Aorta (tissue), 5 donors: ENCODE measurements at places on chromosomes 1 and 21. TPM values are rescaled to one million over a fixed set of nuclear protein-coding genes. Genes with fewer than 3 reads are reported as not detected.

DNA sequence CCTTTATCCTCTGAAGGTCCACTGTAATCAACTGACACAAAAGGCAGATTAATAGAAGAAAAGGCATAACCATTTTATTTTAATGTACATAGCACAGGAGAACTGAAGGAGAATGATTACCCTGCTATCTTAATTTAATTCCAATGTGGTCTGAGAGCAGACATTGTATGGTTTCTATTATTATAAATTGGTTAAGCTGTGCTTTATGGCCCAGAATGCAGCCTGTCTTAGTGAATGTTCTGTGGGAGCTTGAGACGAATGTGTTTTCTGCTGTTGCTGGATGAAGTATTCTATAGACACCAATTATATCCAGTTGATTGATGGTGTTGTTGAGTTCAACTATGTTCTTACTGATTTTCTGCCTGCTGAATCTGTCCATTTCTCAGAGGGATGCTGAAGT lies 25.0 kb upstream of the SLC2A1 start:
- DNase-seq: no peak
- H3K36me3 ChIP-seq: no peaks in the 10 kb centered on the region

DNA sequence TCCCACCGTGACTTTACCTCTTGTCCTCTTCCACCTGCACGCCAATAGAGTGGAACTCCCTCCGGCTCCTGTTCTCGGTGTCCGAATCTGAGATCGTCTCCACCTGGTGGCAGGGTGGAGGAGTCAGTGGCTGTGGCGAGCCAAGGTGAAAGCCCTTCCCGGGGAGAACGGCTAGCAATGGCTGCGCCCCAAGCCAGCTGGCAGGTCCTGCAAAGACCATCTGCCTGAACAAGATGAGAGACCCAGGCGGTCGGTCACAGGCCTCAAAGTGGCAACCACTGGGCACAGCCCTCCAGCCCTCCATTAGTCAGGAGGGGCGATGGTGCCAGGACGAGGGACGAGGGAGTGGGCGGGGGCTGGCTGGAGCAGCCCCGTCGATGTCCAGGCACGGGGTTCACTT lies 25.4 kb upstream of the SMIM12 start:
- DNase-seq: no peak
- H3K4me1 ChIP-seq: no peaks in the 10 kb centered on the region
- H3K27ac ChIP-seq: no peak overlapping the region

TMEM52 gene
- not detected for total RNA-seq

DNA sequence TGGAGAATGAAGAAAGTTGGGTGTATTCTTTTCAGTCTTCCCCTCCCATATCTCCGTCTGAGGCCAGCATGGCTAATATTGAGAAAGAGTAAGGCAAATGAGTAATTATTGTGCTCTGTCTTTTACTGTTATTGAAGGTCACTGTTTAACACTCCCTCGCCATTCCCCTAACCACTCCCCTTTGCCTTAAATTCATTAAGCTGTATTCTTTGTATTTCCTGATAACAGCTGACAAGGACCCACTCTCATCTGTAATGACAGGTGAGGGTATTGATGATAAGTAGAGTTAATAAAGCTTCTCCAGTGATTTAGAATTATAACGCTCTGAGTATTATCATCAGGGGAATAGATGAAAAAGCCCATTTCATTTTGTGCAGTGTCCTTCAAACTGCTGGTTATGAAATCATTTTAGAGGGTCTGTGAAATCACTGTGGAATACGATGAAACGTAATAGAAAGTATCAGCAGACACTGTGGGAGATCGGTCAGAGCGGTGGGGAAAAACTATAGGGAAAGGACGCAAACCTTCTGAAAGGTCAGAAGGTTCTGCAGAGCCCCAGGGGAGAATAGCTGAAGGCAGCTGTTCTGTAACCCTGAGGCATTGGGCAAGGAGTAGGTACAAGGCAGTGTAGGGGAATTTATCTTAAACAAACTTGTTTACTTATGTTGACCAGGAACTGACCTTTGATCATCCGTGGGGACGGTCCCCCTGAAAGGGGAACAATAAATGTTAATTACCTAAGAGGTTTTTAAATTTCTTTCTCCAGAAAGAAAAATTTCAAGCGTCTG lies 46.3 kb upstream of the CACYBP start:
- no peaks in the 10 kb centered on the region for H3K36me3 ChIP-seq
- H3K27me3 ChIP-seq: no peaks in the 10 kb centered on the region
- peaks cover 3% of the 10 kb centered on the region for H3K4me1 ChIP-seq
- H3K4me3 ChIP-seq: no peak overlapping the region
- DNase-seq: no peak

CD247 gene
- 4.0 TPM for total RNA-seq

GRCh38 chr1:21149430-21149854 lies 27.3 kb downstream of the EIF4G3 start:
- H3K36me3 ChIP-seq: no peaks in the 10 kb centered on the region
- H3K27ac ChIP-seq: no peak overlapping the region
- no peaks in the 10 kb centered on the region for H3K27me3 ChIP-seq
